ENCODE measurements at places on chromosomes 3 and 15.

- DNase-seq = no peak
Measured at GRCh38 chr3:151548195-151548594, 87.3 kb upstream of the IGSF10 start.

DNA sequence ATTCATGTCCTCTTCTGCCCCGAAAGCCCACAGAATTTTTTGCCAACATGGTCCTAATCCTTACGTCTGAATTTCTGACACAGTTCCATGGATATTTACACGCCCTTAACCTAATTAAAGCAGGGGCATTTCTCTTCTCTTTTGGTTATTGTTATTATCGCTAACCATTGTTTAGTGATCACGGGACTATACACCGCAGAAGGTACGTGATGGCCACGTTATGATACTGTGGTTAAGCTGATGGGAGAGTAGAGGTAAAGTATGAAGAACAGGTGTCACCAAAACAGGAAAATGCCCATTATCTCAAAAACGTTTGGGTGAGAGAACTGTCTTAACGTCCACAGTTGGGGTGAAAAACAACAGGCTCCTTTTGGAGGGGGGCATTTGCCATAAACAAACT, 26.4 kb downstream of the CCR4 start:
- no peak for DNase-seq

- DNase-seq = no peak
Measured at GRCh38 chr3:29775340-29775739, 494.5 kb downstream of the RBMS3 start.

- DNase-seq = no peak
Measured at GRCh38 chr3:21502656-21503055, 248.4 kb downstream of the ZNF385D start.

- DNase-seq = no peak
Measured at GRCh38 chr15:66986951-66987350, 78.5 kb upstream of the SMAD3 start.

DNA sequence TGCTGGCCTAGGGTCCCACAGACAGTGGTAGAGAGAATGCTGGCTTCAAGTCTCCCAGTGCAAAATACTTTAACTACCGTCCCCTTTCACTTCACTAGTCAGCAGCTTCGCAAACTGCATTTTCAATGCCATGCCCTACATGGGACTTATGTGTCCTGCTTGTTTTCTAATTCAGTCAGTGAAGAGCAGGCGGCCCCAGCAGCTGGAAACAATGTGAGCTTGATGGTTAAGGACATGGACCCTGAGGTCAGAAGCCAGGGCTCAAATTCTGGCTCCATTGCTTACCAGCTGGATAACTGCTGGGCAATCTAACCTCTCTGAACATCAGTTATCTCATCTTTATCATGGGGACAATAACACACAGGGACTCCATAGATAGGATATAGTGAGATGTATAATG, 58.4 kb downstream of the SLC12A8 start:
- DNase-seq = no peak

DNA sequence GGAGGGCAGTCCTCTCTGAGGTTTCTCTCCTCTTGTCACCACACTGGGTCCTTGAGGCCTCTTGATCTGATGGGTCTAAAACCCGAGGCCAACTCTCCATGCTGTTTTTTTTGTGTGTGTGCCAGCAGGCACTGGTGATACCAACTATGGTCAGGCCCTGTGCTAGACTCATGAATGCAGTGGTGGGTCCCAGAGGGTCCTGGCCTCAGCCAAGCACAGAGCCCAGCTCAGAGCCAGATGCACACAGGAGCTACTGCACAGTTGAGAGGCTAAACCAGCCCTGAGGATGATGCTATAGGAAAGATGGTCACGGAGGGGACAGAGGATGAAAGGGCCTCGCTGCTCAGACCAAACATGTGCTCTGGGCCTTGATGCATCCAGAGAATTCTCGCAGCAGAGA, 33.5 kb downstream of the RAB6B start:
- DNase-seq = no peak

- DNase-seq = no peak
Measured at GRCh38 chr3:48681541-48681880, 4.2 kb downstream of the NCKIPSD start.

- no peak for DNase-seq
Measured at GRCh38 chr3:11616551-11616950, 27.2 kb downstream of the VGLL4 start.

DNA sequence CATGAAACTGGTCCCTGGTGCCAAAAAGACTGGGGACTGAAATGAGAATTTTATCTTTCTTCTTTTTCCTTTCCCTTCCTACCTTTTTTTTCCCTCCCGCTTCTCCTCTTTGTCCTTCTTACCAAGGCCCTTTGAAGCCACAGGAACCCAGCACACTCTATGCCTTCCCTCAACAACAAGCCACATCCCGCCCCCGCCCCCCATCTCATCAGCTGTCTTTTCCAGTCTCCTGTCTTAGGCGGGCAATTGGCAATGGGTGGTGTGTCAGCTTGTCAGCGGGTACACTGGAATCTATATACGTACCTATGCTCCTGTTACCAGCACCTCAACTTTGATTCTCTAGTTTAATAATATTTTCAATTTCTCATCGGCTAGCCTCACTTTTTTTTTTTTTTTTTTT, 56.3 kb upstream of the CHD2 start:
- DNase-seq = no peak

DNA sequence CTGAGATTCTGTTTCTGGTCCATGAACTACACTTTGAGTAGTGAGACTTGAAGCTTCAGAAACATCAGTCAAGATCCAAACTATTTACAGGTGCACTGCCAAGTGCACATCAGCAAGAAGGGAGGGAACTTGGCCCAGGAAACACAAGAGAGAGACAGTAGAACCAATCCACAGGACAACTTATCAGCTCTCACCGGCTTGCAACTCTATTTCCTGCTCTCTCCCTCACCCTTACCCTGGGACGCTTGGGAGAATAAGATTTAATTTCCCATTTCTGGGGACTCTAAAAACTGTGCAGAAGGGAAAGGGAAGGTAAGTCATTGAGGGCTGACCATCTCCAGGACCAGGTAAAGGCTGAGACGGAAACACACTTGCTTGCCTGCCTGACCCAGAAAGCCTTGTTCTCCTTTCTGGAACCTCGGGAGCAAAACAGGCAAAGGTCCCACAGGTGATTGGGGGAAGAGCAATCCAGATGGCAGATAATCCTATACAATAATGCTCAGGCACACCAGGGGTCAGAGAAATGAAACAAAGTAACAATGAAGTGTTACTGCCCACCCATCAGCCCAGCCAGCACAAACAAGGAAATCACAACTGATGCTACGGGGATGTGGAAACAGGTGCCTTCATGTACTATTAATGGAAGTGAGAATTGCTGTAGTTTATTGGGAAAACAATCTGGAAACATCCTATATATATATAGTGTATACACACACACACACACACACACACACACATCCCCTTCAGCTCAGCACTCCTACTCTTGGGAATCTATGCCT, 154.4 kb downstream of the XXYLT1 start:
- no peak for DNase-seq

DNA sequence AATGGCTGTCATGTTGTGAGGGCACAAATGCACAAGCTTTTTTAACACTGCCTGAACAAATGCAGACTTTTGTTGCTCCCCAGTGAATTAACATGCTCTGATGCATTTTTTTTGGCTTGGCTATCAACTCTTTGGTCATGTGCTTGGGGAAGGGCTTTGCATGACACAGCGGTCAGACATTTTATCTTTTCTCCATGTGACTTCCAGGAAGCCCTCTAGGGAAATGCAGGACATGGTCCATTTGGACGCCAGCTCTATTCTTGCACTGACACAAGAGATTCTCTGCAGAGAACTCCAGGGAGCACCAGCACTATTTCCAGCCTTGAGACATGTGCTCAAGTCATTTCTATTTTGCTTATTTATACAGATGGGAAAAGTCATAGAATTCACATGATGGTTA, 46.2 kb downstream of the NEK11 start:
- DNase-seq = no peak

DNA sequence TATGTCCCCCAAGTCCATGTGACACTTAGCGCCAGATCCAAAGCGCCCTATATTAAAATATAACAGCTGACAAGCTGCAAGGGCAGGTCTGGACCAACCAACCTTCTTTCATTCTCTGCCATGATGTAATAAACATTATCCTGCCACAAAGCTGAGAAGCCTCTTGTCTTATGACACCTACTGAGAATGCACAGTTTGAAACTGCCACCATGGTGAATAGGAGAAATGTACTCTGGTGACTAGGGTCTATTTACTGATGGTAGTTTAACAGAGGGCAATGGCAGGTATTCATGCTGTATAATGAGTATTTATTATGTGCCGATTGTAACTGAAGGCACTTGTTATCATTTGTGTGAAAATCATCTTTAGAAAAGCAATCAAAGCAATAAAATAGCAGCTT, 634.0 kb downstream of the OTOL1 start:
- no peak for DNase-seq

All from fibroblast of skin of left biceps (primary cell).